Subcutaneous preadipocyte (primary cell): ENCODE measurements at places on chromosomes 12 and 14. TPM values are rescaled to one million over a fixed set of nuclear protein-coding genes. Genes with fewer than 3 reads are reported as not detected.

The SLC25A47 gene
- not detected in 2 replicates for total RNA-seq

The GLT1D1 gene
- total RNA-seq: not detected in 2 replicates

The AKAP5 gene
- total RNA-seq: under 0.01 and 0.20 TPM in 2 replicates

The RND1 gene
- total RNA-seq: under 0.01 TPM in 2 replicates

The OVCH1 gene
- 0.37 and 0.98 TPM in 2 replicates for total RNA-seq
